Activated CD4-positive, alpha-beta memory T cell treated with anti-CD3 and anti-CD28 coated beads, Interleukin-2, amount 10 ng/mL, durations not matched to agents 7 days and 5 days (primary cell): ENCODE measurements at places on chromosomes 16 and 17.
A peak's percentile ranks its signal among the peaks of the same experiment; 100 is the strongest.

DNA sequence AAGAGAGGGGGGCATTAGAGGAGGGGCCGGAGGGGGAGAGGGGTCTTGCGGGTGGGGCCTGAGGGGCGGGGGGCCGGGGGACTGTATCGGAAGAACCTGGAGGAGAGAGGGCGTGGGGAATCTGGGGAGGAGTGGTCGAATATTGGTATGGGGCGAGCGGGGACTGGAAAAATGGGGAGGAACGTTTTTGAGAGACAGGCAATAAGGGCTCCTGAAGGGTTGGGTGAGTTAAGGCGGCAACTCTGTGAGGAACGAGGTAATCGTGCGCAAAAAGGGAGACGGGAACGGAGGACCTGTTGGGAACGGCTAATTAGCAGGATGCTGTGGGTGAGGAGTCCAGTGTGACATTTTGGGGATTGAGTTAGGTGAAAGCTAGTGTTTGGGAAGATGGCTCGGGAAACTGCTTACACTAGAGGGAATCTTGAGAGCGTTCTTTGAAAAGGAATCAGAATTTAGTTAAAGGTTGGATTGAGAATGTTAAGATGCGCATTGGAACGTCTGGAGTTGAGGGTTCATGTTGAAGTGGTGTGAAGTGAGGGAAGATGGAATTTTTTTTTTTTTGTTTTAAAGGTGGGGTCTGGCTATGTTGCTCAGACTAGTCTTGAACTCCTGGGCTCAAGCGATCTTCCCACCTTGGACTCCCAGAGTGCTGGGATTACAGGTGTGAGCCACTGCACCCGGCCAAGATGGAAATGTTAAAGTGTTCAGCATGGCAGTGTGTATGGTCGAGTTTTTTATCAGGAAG is 662 bp downstream of the WIPF2 start:
- DNase-seq = peak; percentile 39

DNA sequence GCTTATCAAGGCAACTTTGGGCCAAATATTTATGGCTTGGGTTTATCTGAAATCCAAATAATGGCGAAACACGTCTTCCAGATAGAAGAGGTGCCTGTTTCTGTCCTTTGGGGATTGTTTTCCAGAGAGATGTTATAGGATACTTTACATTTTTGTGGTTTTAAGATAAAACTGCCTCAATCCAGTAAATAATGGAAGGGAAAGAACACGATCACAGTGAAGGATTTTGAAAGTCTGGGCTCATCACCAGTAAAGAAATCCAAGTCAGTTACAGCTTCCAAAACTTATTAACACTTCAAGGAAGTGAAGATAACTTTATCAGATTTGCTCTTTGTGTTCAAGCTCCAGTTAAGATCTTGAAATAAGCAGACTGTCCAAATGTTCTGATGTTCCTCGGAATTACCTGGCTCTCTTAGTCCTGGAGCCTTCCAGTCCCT is 30.1 kb downstream of the DNAH2 start:
- DNase-seq = no peak

DNA sequence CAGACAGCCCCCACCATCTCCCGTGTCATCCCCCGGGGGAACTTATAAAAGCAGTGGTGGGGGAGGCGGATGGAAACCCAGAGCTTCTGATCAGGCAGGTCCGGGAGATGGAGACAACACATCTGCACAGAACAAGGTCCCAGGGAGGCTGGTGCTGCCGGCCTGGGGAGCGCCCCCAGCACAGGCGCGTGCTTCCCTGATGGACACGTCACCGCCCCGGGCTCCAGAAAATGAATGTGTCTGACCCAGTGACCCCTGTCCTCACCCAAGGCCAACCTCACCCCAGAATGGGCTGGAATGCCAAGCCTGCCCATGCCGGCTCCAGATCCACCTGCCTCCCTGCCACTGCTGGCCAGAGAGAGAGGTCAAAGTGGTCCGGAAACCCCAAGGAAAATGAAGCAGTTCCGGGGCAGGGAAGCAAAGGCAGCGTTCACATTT is 12.5 kb downstream of the SLC7A5 start:
- no peak for DNase-seq

- no peak for DNase-seq
These were observed 29.7 kb upstream of the GFOD2 start for GRCh38 chr16:67748834-67749233.

DNA sequence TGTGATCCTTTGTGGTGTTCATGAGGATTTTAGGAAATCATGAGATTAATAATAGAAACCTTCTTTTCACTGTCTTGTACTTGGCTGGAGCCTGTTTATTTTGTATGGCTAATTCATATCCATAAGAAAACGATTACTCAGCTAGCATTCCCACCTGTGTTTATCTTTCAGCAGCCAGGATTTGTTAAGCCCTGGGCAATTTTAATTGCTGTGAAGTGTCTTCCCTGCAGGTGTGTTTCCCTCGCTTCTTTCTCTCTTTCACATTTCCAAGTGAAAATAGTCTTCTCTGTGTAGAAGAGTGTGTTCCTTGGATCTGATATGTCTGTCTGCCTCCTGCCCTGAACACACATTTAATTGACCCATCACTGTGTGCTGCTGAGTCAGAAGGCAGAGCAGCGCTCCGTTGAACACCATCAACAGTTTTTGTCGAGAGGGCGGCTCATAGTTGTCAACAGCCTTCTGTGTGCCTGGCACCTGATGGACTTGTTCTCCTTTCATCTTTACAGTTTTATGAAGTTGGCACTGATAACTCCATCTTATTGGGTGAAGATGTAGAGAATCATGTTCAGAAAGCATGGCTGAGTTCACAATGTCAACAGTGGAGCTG is 83.2 kb downstream of the SPECC1 start:
- DNase-seq = no peak

GRCh38 chr17:46173153-46173552 is 20.1 kb downstream of the KANSL1 start:
- DNase-seq = no peak

- no peak for DNase-seq
These were observed 495.6 kb upstream of the HSBP1 start for GRCh38 chr16:83312015-83312717.

DNA sequence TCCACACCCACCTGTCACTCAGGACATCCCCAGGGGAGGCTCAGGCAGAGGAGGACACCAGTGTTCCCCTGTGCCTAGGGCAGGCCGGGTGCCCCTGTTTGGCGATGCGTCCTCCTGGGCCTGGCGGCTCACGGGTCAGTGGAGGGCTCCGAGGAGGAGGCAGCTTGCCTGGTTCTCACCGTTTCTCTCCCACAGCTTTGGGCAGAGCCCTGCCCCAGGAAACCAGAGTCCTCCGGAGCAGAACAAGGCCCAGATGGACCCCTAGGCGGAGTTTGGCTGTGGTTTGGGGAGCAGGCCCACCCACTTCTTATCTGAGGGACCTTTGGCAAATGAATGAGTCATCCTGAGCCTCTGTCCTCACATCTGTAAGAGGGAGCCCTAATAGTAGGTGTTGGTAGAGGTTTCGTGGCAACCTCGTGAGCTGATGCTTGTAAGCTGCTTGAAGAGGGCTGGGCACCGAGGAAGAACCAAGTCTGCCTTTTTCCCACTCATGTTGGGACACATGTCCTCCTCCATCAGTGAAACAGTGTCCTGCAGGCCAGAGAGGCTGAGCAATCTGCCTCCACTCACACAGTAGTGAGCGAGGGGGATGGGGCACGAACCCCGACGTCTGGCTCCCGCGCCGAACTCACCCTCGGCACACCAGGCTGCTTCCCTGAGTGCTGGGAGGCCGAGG is 247.0 kb upstream of the CIBAR2 start:
- DNase-seq = no peak

GRCh38 chr17:30244853-30245385 is 9.4 kb upstream of the SLC6A4 start:
- no peak for DNase-seq

- no peak for DNase-seq
These were observed 50.8 kb downstream of the TBC1D26 start for GRCh38 chr17:15782866-15783265.

- no peak for DNase-seq
These were observed 16.0 kb downstream of the SLC38A8 start for GRCh38 chr16:84026606-84027005.

- DNase-seq = no peak
These were observed 106.7 kb downstream of the RBFOX3 start for GRCh38 chr17:79504181-79504605.

DNA sequence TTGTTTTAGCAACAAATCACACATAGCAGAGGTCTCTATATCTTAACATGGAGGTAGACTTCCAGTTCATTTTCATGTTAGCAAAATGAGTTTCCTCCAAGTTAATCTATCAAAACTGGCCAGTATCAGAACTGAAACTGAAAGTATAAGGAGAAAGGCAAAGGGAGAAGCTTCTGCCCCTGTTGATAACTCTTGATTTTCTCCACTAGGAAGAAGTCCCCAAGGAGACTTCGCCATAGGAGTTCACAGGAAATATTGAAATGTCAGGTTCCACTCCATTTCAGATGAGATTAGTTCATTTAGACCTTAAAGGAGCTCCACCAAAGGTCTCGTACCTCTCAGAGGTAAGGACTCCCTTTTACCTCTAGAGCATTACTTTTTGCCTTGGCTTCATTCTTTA is 1.2 kb upstream of the OGFOD3 start:
- DNase-seq = no peak

DNA sequence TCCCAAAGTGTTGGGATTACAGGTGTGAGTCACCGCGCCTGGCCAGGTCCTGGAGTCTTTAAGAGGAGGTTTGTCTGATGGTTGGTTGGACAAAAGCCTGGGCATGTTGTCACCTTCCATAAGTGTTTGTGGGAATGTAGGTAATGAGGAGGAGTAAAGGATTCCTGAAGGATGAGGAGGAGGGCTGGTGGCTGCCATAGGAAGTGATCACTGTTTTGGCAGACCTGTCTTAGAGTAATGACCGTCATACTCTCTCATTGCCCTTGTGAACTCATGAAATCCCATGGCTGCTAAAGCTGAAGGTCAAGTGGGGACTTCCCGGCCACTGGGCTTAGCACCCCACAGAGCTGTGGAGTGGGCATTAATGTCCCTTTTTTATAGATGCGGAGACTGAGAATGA is 40.5 kb downstream of the TENT4B start:
- no peak for DNase-seq

DNA sequence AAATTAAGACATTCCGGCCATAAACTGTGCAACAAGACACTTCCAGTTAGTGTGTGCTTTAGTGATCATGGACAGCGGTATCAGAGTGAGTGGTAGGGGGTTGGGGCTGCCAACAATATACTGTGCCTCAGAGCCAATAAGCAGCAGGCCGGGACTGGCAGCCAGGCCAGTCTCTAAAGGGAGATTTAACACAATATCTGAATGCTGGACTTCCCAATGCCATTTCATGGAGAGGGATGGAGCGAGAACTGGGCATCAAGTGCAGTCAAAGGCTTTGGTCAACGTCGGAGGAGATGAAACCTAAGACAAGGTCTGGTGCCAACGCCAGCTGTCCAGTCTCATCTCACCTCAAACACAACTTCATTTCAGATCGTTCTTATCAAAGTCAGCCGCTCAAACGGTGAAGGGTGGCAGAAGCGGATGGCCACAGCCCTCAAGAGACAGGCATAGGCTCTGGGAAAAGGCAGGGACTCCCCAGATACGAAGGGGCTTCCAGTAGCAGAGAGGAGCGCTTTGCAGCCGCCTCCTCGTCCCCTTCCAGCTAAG is 935 bp downstream of the USP32 start:
- DNase-seq = peak; percentile 33

DNA sequence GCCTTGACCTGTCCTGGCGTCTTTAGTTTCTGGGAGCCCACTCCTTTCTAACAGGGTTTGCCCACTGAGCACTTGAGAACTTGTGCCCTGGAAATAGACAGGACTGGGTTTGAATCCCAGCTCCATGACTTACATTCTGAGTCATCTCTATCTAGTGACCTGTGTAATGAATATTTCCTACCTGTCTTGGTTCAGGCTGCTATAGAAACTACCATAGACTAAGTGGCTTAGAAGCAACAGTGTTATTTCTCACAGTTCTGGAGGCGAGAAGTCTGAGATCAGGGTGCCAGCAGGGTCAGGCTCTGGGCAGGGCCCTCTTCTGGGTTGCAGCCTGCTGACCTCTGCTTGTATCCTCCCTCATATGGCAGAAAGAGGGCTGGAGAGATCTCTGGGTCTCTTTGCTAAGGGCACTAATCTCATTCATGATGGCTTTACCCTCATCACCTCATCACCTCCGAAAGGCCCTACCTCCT is 110.7 kb upstream of the DHX40 start:
- no peak for DNase-seq

- peak; percentile 18 for DNase-seq
These were observed 99.9 kb upstream of the CCL2 start for GRCh38 chr17:34154961-34155730.

- no peak for DNase-seq
These were observed 136.5 kb downstream of the CMIP start for GRCh38 chr16:81581107-81581506.

GRCh38 chr17:14270508-14270907 is 30.4 kb upstream of the HS3ST3B1 start:
- no peak for DNase-seq

- DNase-seq = peak; percentile 24
These were observed 78.0 kb upstream of the ZNF750 start for GRCh38 chr17:82917699-82918345.

DNA sequence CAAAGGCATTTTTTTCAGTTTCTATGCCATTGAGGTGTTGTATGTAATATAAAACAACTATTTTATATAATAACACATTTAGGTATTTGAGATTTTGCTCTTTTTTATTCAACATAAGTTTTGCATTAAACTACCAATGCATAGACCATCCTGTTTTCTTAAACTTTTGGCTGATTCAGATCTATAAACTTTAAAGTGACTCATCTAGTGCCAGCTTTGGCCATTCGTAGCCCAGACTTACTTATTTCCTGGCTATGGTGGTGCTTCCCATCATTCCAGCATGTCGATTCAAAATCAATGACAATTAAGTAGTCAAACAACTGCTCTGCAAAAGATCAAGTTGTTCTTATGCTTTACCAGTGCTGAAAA is 3.1 kb downstream of the ERI2 start:
- DNase-seq = no peak

- DNase-seq = peak; percentile 45
These were observed 23.0 kb upstream of the NSRP1 start for GRCh38 chr17:30093463-30094147.

GRCh38 chr17:376936-377863 is 24.6 kb upstream of the RPH3AL start:
- DNase-seq = no peak

GRCh38 chr16:82031116-82032084 is 3.7 kb upstream of the HSD17B2 start:
- DNase-seq = no peak

DNA sequence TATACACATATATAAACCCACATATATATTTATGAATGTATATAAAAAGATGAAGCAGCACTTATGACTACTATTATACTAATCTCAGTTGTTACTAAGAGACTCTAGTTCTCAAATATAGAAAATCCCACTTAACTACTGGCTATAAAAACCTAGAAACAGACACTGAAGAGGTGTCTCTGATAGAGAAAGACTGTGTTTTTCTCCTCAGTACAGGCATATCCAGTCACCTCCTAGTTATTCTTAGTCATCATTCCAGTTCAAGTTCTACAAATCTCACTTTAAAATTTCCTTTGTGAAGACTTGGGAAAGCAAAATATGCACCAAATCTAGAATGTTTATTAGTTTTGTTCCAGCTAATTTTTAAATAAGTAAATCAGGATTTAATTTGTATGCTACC is 93.9 kb downstream of the STH start:
- no peak for DNase-seq
